Brain pericyte (primary cell): ENCODE measurements at places on chromosomes 5 and 9.

GRCh38 chr9:94445863-94446262 lies 109.0 kb upstream of the PCAT7 start:
- DNase-seq = no peak

DNA sequence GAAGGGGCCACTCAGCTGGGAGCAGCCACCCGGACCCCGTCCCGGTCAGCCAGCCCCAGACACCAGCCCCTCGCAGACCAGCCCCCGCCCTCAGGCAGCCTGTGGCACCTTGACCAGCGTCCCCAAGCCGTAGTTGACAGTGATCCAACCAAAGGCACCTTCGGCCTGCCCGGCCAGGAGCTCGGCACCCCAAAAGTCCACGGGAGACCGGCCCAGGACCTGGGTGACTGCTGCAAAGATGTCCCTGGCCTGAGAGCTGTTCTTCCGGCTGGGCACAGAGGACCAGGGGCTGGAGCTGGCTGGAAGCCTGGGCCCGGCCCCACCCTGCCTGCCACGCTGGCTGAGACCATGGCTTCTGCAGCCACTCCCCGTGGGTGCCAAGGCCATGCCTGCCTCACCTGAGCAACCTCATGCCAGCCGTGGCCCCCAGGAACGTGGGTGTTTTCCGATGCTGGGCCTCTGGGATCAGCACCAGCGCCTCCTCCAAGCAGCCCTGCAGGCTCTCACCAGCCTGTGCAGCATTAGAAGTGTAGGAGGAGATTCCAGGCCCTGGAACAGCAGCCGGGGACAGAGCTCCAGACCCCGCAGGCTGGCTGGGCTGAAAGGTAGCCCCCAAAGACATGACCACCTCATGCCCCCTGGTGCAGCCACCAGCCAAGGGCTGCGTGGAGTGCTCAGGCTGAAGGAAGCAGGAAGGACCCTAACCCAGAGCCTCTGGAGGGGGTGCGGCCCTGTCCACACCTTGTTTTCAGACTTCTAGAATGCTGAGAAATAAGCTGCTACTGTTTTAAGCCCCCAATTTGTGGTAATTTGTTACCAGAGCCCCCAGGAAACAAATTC lies 4.2 kb downstream of the ENTPD8 start:
- DNase-seq = no peak

DNA sequence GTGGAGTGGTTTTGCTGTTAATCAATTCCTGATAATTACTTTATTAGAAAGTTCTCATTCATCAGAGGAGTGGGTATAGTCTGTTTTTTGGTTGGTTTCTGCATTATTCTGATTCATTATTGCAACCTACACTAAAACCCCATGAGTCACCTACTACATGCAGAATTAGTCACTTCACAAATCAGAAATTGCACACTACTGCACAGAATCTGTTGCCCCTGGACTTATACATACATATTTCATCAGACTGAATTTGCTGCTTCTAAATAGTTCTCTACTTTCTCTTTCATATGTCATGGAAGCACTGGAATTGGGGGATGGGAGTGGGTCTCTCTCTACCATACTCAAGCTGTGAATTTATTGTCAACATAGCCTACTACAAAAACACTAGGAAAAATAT lies 585.1 kb downstream of the DNAH5 start:
- no peak for DNase-seq

GRCh38 chr9:106755736-106756135 lies 107.2 kb upstream of the ZNF462 start:
- DNase-seq = no peak

GRCh38 chr5:141441571-141442170 lies 11.4 kb downstream of the PCDHGA12 start:
- no peak for DNase-seq

GRCh38 chr5:110161162-110161561 lies 471.4 kb downstream of the MAN2A1 start:
- DNase-seq = no peak

DNA sequence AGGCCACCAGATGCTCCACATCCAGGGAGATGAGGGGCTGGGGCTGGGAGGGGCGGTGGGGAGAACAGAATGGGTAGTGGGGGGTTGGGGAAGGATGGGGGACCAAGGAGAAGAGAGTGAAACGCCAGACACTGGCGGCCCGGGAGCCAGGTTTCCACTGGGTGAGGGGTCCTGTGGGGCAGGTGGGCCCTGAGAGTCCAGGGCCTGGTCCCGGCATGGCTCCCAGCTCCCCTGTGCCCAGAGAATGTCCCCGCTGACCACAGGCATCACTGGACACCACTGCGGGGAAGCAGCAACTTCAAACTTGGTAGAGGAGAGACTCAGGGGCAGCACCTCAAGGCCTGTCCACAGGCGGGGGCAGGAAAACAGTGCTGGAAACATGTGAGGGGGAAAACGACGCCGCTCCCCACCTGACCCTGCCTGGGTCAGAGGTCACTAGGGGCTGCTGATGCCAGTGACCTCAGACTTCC lies 13.2 kb downstream of the NINJ1 start:
- no peak for DNase-seq

- DNase-seq = peak; percentile 41
These were observed 20.9 kb downstream of the MORN5 start for GRCh38 chr9:122180633-122181032.

DNA sequence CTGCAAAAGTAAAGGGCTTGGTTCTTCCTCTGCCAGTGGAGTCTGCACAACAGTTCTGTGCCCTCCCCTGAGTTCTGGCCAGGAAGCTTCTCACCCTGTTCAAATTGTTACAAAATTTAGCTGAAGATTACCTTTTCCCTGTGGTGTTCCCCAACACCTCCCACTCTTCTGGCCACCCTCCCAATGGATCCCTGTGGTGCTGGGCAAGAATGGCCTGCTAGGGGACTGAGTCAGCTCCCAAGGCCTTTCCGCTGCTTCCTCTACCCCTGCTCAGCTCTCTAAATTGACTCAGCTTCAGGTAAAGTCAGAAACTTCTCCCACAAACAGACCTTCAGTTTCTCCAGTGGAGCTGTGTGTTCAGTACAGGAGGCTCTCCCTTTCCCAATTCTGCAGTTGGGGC lies 186.0 kb downstream of the NR2F1-AS1 start:
- DNase-seq = no peak

- no peak for DNase-seq
These were observed 25.3 kb upstream of the TLR4 start for GRCh38 chr9:117678871-117679270.

DNA sequence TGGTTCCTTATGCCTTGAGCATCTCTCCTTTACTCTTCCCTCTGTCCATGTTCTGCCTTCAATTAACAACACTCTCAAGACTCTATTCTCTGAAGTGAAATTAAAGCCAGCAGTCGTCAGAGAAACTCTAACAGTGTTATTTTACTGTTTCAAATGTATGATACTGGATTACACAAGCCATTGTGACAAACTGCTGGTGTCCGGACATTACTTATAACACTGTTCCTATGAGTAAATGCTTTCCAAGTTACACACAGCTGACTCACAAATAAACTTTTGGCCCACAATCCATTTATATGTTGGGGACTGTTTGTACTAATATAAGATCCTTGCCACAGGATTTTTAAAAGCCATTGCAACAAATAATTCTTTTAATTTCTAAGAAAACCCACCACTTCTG lies 63.2 kb upstream of the GHR start:
- no peak for DNase-seq

DNA sequence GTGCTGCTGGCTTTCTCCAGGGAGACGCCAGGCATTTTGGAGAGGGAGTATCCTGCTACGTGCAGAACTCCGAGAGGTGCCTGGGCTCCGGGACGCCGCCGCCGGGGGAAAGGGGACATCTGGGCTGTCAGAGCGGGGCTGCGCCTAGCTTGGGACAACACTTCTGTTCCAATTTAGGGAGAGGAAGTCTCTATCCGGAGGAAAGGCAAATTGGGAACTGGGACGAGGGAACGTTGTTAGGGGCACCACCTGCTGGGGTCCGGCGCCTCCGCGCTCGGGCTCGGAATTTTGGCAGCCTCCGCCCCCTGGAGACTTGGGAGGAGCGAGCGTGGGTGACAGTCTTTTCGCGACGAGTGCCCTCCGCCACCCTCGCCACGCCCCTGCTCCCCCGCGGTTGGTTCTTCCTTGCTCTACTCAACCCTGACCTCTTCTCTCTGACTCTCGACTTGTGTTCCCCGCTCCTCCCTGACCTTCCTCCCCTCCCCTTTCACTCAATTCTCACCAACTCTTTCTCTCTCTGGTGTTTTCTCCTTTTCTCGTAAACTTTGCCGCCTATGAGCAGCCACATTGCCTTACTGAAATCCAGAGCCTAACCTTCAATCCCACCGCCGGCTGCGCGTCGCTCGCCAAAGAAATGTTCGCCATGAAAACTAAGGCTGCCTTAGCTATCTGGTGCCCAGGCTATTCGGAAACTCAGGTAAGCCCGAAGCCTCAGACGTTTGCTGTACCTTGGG lies 1.6 kb downstream of the TSLP start:
- no peak for DNase-seq

DNA sequence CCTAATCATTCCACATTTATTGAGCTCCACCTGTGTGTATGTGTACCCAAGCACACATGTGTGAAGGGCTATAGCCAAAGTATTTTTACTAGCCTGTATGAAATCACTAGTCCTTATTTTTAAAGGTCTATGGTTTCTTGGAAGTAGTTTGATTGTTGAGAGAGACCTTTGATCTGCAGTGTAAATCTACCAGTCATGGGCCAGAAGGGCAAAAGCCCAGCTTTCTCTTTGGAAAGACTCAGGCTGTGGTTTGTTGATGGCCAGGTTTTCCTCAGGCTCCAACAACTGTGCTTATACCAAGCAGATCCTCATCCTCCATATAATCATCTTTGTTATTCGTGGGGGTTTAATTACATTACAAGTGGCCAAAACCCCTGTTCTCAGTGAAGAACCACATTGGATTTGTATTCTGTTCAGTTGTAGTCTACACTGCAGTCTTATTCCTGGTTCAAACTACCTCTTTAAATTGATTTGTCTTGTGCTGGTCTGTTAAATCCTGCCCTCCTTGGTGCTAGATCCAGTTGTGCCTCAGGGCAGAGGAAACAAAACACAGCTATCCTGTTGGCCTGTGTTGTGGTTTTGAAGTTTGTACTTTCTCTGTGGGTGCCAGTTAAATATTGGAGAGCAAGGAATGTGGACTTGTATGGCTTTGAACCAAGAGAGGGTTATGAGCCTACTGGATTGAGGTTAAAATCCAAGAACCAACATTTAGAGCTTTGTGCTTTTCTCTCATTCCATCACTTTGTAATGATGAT lies 13.3 kb downstream of the CDC26 start:
- DNase-seq = no peak

GRCh38 chr5:87876616-87877015 lies 392.0 kb downstream of the TMEM161B start:
- no peak for DNase-seq

GRCh38 chr5:150213530-150213929 lies 23.7 kb downstream of the SLC6A7 start:
- DNase-seq = peak; percentile 61

DNA sequence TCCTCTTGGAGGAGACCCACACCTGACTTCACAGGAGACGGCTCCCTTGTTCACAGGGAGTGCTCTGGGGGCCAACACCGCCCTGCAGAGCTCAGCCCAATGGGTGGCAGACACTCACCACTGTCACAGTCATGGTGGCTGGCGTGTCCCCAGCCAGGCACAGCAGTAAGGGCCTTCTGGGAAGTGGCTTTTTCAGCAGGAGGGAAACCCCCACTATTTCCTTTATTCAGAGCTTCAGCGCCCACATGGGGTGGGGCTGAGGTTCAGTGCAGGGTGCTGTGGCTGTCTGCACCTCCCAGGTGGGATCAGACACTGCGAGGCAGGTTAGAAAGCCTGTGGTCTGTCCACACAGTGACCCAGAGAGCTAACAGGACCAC lies 3.6 kb upstream of the SNAPC4 start:
- DNase-seq = no peak

DNA sequence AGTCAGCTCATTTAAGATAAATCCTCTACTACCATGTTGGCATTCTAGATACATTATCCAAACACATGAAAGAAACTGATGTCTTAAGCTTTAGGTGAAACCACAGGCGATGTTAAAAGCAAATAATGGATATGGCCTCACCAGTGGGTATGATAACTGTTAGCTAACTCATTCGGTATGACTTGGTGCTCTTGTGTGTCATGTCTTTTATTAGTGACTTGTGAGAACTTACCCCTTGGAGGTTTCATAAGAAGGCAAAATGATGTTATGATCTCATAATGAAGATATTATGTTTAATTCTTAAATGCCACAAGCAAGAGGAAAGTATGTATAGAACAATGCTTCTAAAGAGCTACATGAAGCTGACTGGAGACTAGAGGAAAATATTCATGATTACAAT lies 1227.0 kb downstream of the EFNA5 start:
- DNase-seq = no peak

- DNase-seq = no peak
These were observed 475.7 kb downstream of the EBF1 start for GRCh38 chr5:158623971-158624370.

- no peak for DNase-seq
These were observed 141.8 kb downstream of the C9orf50 start for GRCh38 chr9:129478961-129479630.

GRCh38 chr5:178784391-178784790 lies 53.9 kb upstream of the ZNF354A start:
- no peak for DNase-seq
